NCI-H1436 treated with DMSO at 0.1 percent for 48 hours (cell line): ENCODE measurements at places on chromosomes 3 and 15.
A peak's percentile ranks its signal among the peaks of the same experiment; 100 is the strongest.

DNA sequence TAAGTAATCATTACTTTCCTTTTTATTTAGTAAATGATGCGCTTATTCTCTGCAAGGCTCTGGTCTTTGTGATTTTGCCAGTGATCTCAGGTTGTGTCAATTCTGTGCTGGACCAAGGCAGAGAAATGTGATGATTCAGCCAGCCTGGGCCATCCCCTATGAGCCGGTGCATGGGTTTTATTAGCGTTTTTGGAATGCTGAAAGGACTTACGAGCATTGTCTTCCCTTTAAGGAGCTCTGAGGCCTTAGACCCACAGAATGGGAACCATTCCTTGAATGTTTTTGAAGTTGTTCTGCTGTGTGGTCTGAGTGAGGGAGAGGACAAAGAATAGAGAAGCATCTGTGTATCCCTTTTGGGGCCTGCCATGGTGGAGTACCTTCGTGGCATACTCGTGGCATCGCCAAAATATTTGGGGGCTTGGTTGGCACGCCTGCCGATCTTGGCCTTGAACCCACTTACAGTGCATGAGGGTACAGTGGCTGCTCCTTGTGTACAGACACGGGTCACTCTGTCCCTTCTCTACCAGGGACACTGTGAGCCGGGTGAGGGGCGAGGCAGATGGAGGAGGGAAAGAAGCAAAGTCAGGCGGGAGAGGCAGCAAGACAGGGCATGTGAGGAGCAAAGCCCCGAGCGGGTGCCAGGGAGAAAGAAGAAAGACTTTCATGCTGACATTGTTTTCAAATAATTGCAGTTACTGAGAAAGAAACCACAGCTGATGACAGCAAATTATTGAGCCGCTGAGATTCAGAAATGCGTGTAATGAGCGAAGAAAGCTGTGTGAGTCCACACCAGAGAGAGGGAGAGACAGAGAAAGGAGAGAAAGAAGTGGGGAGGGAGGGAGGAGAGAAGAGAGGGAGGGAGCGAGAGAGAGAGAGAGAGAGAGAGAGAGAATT is 269.4 kb upstream of the RGMA start:
- DNase-seq: no peak

GRCh38 chr3:195999896-196000295 is 82.0 kb downstream of the TFRC start:
- DNase-seq: no peak

DNA sequence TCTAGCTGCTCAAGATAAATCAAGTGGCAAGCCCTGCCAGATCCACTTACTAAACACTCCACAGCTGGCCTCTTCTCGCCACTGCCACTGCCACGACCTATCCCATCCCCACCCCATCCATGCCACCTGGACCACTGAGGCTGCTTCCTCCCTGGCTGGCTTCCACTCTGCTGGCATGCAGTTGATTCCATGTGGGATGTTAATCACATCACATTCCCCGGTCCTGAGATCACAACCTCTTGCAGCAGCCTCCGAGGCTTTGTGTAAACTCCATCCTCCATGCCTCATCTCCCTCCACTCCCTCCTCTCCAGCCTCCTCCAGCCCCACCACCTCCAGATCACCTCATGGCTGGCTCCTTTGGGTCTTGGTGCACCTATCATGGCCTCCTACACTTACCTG is 7.7 kb downstream of the NCKIPSD start:
- DNase-seq: no peak

- DNase-seq: no peak
Observed at GRCh38 chr3:51393564-51393963, 2.5 kb downstream of the RBM15B start.

DNA sequence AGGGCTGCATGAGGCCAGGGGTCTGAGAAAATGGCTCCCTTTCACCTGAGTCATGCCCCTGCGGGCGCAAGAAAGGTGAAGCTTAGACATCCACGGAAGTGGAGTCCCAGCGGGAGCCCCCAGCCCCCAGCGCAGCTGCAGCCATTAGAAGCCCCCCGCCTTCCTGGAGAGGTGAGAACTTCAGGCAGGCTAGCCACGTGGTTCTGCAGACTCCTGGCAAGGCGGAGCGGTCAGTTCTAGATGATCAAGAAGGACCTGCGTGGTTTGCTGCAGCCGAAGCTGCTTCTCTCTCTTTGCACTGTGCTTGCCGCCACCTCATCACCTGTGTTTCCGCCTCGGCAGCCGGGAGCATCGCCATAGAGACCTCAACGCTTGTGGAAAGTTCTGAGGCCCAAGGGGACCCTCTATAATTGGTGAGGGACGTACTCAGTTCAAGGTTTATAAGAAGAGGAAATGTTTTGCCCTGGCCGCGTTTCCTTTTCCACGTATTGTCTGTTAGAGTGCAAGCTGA is 15.8 kb upstream of the KCNMB3 start:
- peak; percentile 34 for DNase-seq

- no peak for DNase-seq
Observed at GRCh38 chr15:63931556-63931955, 97.8 kb upstream of the HERC1 start.

DNA sequence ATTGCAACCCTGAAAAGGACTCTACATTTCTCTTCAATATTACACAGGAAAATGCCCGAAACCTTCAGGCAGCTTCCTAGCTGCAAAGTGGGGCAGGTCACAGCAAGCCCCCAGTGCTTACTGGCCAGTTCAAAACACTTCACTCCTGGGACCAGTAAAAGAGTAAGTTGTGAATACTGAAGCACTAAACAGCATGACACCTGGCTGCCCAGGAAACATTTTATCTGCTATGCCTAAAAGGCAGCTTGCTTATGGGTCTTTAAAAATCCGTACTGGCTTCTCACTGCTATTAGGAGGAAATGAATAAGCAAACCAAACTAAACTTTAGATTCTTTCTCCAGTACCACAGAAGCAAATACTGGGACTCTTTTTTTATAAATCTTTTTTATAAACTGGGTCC is 457.9 kb upstream of the ALCAM start:
- peak; percentile 39 for DNase-seq

DNA sequence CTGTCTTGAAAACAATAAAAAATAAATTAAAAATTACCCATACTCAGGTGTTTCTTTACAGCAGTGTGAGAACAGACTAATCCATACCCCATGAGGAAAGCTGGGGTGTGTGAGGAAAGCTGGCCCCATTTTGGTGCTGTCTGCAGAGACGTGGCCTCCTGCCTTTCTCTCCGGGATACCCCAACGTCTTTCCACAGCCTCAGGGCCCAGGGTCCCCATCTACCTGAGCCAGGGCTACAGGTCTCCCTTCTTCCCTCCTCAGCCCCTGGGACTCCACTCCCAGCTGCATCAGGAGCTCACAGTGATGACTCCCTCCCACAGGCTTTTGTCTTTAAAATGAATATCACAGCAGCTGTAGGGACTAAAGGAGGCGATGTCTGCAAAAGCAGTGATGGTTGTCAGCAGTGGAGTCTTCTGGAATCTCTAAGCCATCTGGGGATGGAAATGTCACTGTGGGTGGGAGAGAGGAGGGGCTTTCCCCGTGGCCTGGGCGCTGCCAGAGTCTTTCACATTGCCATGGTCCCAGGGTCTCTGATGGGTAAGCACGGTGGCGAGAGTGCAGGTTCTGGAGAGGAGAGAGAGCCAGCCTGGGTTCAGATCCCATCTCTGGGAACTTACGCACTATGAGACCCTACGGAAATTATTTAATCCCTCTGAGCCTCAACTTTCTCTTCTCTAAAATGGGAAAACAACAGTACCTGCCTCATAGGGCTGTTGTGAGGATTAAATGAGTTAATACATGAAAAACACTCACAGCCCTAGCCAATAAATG is 259.3 kb downstream of the PLCL2 start:
- DNase-seq: no peak

DNA sequence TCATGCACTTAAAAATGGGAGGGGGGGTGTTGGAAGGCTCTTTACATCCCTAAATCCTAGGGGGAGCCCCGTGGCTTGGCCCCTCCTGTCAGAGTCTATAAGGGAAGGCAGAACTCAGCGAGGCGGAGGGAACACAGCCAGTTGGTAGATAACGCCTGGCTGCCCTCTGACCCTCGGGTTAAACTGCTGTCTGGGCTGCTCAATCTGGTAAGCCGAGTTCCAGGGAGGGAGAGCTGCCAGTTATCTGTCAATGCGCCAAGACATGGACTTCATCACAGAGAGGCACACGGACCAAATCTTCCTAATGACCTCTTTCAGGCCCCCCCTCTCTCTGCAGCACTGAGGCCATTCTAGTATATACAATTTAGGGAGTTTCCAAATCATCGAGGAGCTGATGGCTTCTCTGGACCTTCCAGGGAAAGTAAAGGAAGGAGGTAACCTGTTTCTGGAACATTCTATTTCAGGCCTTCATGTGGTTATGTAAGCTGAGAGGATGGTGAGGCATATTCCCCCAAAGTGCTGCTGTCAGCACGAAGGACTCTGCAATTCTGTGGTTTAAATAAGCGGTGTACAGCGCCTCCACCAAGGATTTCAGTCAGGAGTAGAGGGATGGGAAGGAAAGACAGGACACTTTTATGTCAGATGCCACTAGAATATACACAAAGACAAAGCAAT is 349.0 kb downstream of the MCTP2 start:
- no peak for DNase-seq

DNA sequence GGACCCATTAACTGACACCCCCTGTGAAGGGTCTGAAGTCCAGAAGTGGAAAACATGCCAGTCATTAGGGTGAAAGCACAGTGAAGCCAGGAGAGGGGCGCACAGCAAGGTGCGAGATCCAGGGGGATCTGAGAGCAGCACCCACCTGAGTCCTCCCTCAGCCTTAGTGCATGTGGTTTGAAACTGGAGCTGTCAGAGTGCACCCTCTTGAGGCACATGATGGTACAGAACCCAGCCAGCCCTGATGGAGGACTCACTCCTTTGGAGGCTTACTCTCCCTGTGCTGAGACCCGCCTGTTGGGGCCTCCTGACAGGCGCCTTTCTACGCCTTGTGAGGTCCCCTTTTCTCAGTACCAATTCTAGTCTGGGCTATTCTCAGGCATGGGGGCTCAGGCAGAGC is 77.8 kb downstream of the IL20RB start:
- DNase-seq: no peak

DNA sequence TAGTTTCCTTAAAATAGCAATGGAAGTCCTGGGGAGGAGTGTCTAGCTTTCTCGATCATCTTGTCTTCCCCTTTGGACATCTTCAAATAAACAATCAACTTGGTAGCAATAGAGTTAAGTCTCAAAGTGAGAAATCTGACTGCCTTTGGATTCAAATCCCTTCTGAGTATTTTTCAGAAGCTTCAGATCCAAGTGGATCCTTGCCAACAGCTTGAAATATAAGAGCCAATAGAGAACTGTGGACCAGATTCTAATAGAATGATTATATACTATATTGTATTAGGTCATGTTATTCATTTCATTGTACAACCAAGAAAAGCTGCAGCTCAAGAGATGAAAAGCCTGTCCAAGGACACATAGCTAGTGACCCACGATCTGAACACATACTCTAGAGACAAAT is 60.2 kb downstream of the SYNPR start:
- no peak for DNase-seq

DNA sequence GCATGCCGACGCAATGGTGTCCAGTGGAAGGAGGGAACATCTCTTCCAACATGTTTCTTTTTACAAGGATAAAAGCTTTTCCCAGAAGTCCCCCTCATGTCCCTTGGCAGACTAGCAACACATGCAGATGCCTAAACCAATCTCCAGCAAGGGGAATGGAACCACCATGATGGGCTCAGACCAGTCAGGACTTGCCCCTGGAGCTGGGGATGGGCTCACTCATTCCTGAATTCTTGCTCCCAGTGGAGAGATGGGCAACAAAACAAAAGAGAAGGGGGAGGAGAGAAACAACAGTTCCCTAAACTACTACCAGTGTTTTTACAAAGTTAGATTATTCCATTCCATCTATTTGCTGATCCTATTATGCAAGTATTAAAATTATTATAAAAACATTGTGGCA is 76.8 kb upstream of the OXTR start:
- no peak for DNase-seq

DNA sequence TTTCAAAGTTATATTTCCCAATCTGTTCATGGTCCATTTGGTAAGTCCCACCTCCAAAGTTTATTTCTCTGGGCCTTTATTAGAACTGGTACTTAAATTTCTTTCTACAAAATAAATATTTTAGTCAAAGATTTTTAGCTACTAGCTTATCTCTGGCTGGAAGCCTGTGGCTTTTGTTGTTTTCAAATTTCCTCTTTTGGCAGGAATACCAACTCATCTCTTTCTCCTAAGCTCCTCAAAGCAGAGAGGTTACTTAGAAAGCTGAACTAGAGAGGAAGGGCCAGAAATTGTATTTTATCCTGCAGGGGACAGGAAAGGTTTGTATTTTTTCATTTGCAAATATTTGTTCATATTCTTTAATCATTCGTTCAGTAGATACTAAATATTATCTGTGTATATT is 227.8 kb downstream of the TBL1XR1 start:
- DNase-seq: no peak
